NCI-H446 treated with DMSO at 0.1 percent for 48 hours (cell line): ENCODE measurements at places on chromosomes 1 and 21.

- DNase-seq, result no peak
Measured at GRCh38 chr1:183394435-183394834, 23.7 kb downstream of the NMNAT2 start.

DNA sequence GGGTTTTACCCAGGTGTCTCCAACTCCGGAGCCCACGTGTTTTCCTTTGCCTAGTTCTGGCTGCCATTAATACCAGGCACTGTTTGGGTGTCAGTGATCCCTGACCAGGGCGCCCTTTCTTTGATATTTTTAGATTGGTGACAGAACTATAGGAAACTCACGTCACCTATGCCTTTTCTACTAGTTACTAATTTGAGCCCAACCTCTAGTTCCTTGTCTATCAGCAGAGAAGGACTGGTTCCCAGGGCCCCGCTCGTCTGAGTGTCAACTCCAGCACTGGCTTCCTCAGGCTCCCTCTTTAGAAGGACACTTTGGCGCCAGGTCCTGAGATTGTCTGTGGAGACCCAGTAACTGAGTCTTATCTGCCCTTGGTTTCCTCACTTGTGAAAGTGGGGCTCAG is 9.4 kb downstream of the MFN2 start:
- DNase-seq, result no peak

DNA sequence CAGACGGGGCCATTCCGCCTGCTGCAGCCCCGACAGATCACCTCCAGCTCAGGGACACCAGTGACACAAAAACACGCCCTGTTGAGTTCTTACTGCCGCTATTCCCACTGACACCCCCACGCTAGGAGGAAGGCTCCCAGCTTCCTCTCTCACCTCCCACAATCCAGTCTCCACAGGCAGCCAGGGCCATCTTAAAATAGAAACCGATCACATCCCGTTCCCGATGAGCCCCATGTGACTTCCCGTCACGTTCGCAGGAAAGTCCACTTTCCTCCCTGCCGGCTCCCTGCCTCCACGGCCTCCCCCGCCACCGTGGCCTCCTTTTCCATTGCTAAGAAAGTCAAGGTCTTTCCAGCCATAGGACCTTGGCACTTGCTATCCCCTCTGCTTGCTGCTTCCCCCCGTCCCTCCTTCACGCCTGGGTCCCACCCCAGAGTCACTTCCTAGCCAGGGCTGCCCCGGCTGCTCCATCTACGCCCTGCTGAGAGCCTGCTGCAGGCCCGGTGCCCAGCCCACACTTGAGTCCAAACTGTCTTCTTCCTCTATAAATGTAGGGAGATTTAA is 24.0 kb upstream of the DDOST start:
- DNase-seq, result no peak

GRCh38 chr1:180002437-180002836 is 47.8 kb downstream of the CEP350 start:
- no peak for DNase-seq

DNA sequence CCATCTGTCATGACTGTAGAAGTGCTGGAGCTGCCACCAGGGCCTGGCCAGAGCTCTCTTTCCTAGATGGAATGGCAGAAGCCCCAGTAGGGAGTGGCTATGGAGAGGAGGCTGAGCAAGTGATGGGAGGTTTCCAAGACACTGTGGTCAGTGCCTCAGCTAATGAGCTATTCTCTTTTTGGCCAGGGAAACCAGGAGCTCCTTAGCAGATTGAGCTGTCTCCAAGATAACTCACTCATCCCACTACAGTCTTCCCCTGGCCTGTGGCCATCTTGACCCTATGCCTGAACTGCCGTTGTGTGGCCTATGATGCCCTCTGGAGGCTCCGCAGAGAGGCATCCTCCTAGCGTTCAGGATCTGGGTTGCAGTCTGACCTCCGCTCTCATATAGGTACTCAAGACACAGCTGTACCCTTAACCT is 60.5 kb downstream of the ERI3 start:
- peak; percentile 46 for DNase-seq

DNA sequence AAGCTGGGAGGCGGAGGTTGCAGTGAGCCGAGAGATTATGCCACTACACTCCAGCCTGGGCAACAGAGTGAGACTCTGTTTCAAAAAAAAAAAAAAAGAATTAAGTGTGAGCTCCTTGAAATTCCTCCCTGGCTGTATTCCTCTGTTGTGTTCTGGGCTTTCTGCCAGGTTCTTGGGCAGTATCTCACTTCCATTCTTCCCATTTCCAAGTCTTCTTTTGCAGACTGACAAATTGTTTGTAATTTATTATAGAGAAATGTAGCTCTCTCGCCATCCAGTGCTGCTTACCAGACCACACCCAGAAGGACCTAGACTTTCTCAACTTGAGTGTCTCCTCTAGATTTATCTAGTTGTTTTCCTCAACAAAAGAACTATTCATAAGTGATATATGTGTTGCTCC is 105.0 kb upstream of the ADGRL2 start:
- peak; percentile 50 for DNase-seq

DNA sequence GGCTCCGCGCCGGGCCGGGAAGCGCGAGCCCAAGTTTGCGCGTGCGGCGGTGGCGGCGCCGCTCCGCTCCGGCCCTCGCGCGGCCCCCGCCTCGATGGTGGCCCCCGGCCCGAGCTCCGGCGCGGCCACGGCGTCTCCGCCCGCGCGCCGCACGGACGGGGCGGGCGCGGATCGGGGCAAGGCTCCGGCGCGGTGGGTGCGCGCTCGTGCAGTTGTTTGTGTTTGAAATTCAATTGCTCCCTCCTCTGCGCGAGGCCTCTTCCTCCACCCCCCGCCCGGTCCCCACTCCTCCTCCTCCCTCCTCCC is at the start of gene HDGF:
TSS of gene HDGF (minus strand) at position 225 of the 306 bp plus-strand sequence. CDS start 246 bp downstream, outside the sequence.
- DNase-seq, result no peak

- DNase-seq, result no peak
Measured at GRCh38 chr1:21633141-21633755, 35.9 kb downstream of the RAP1GAP start.

DNA sequence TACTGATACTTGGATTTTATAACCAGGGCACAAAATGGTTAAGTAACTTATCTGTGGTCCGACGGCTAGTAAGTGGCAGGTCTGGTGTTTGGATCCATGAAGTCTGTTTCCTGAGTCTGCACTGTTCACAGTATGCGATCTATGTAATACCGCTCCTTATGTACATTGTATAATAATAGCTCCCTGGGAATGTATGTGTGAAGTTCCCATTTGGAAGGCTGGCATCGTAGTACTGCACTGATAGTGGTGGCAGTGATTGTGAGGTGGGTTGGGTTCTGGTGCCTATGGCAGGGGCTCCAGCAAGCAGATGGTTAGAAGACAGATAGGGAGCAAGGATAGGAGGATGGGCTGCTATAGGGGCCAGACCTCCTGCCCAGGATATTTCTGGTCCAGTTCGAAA is 25.3 kb downstream of the ITSN1 start:
- no peak for DNase-seq

- no peak for DNase-seq
Measured at GRCh38 chr1:184352776-184353175, 34.1 kb upstream of the C1orf21 start.

DNA sequence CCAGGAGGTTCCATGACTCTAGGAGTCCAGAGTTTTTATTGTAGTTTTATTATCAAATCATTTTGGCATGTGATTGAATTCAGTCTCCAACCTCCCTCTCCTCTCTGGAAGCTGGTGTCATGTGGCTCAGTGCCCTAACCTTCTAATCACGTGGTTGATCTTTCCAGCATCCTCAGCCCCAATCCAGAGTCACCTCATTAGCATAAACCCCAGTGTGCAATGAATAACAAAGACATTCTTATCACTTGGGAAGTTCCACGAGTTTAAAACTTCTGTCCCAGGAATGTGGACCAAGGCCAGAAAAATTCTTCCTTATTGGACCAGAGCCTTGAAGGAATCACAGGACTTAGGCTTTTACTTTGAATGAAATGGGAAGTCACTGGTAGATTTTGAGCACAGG is 52.2 kb downstream of the KIRREL1 start:
- no peak for DNase-seq

DNA sequence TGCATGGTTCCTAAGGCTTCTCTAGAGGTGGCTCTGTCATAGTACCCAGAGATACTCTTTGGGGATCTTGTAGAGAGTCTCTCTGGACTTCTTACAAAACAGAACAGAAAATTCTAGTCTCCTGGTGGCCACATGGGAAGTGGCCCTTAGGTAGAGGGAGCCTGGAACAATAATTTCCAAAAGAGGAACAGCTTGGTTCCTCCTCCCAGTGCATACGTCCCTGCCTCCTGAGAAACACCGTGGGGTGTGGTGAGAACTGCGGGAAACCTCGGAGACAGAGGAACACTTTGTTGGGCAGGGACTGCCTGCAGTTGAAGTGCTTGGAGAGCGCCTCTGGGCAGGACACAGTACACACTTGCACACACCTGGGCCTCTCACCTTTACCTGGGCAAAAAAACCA is 38.8 kb upstream of the EPHA8 start:
- DNase-seq, result no peak

GRCh38 chr1:2481885-2482284 is 5.8 kb downstream of the PLCH2 start:
- no peak for DNase-seq

- peak; percentile 14 for DNase-seq
Measured at GRCh38 chr1:178774263-178774662, 49.2 kb downstream of the RALGPS2 start.

GRCh38 chr1:27575840-27576331 is 28.1 kb downstream of the AHDC1 start:
- no peak for DNase-seq
